ENCODE measurements at places on chromosomes 2 and 18.
A peak's percentile ranks its signal among the peaks of the same experiment; 100 is the strongest.

GRCh38 chr2:215423928-215424540 is 11.8 kb downstream of the FN1 start:
- no peak for DNase-seq

- peak; percentile 91 for DNase-seq
These were observed 211.9 kb downstream of the RBM43 start for GRCh38 chr2:151049746-151050145.

- no peak for DNase-seq
These were observed 183.9 kb downstream of the EIPR1 start for GRCh38 chr2:3193443-3194330.

DNA sequence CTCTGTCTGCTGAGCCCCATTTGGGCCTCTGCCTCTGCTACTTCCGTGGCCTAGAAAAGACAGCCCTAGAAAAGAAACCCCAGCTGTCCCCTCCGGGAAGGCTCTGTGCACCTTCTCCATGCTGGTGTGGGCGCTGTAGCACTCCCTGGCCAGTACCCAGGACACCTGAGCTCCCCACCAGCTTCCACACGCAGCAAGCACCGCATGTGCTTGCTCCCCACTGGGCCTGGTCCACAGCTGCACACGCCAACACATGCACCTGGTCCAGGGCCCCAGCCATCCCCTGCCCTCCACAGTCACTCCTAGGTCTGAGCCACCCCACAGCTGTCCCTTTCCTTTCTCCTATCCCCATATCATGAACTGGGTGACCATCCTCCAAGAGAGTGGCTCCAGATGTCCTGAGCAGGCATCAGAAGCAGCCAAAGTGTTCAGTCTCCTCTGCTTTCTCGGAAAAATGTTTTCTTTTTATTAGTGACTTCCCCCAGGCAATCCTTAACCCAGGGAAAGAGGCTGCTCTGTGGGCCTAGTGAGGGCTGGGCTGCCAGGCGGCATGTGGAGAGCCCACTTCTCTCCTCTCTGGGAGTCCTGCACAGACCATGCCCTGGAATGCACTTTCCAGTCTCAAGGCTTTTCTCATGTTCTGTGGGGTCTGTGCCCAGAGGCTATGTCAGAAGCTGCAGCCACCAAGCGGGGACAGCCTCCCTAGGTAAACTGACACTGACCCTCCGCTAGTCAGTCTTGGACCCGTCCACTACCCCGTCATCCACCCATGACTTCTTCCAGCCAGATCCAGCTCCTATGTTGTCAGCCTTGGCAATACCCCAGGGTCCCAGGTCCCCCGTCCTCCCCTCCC is 133.7 kb downstream of the KLHL29 start:
- no peak for DNase-seq

DNA sequence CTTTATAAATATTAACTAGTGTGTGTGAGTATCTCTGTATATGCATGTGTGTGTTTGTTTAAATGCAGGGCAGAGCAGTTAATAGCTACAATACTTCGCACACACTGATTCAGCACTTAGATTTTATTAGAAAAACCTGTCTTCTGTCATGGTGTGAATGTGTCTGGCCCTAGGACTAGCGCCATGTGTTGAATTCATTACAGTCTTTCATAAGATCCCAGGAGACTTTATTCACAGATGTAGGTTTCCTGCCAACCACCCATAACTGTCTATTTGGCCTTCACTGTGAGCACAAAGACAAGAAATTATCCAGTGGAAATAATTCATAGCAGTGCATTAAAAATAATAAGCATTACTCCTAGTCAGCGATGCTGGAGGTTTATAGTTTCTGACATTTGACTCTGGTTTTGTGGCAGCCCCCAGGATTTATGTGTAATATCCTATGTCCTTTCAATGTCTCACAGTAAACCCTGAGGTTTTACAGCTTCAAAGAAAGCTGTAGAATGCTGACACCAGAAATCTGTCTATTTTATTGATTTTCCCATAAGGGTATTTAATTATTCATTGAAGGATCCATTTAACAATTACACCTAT is 93.9 kb downstream of the ZNF804A start:
- no peak for DNase-seq

GRCh38 chr2:226794196-226794661 is 5.4 kb downstream of the IRS1 start:
- DNase-seq: peak; percentile 30

- DNase-seq: no peak
These were observed 238.5 kb downstream of the ALPK2 start for GRCh38 chr18:58390399-58390798.

DNA sequence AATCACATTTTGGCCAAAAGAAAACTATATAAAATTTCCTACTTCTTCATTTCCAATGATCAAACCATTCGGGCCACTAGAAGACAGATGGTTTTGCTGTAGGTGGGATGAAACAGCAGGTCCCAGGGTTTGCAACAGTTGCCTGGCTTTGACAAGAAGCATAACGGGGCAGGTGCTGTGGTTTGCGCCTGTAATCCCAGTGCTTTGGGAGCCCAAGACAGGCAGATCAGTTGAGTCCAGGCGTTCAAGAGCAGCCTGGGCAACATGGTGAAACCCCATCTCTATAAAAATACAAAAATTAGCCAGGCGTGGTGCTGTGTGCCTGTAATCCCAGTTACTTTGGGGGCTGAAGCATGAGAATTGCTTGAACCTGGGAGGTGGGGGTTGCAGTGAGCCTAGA is 81.4 kb upstream of the XPO1 start:
- DNase-seq: no peak

DNA sequence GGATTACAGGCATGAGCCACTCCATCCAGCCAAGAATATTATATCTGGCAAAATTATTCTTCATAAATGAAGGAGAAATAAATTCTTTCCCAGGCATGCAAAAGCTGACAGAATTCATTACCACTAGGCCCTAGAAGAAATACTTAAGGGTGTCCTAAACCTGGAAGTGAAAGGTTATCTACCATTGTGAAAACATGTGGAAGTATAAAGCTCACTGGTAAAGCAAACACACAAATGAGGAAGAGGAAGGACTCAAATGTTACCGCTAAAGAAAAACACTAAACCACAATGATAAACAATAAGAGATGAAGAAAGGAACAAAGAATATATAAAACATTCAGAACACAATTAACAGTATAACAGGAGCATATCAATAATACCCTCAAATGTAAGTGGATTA is 171.8 kb downstream of the CAMKMT start:
- DNase-seq: no peak
